Fibroblast of upper back skin (primary cell): ENCODE measurements at places on chromosomes 1 and 21.

GRCh38 chr1:84598418-84598817, 24.2 kb upstream of the CTBS start:
- peak; percentile 56 for DNase-seq

DNA sequence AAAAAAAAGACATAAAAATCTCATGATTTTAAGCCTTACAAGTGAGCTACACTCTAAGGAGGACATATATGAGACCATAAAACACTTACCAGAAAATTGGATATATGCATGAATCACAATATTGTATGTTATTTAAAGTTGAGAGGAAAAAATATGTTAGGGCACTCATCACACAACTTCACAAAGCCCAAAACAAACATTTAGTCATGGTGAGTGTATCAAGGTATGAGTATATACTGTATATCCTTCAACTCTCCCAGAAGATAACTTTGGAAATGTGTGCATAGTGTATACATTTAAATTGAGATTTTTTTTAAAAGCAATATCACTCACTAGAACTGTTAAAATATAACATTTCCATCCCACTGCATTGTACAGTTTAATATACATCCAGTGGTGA, 259.3 kb downstream of the SRGAP2C start:
- DNase-seq: no peak

GRCh38 chr21:26887251-26887650, 42.0 kb upstream of the ADAMTS1 start:
- no peak for DNase-seq

- DNase-seq: no peak
These were observed 11.2 kb downstream of the MEF2D start for GRCh38 chr1:156489166-156489934.

DNA sequence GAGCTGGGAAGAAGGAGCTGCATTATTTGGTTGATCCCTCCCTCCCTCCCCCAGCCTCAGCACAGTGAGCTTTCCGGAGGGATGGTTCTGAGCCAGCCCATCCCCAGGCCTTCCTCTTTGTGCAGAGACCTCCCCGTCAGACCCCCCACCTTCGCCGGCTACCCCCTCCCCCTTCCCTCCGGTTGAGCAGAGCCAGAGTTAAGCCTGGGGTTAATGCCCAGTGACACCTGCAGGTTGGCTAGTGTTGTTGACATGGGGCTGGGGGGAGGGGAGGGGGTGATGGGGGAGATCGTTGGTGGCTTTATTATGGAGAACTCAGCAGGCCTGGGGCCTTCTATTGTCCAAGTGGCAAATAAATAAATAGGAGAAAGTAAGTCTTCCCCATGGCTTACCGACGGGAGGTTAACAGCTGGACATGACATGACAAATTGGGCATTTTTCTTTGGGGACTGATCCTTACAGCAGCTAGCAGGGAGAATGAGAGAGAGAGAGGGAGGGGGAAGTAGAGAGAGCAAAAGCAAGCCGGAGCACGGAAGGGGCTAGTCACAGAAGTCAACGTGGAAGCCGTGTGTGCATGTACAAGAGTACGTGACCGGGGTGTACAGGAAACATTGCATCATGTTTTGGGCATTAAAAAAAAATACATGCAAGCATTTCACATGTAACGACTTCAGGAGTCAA, 131.1 kb downstream of the TMEM53 start:
- DNase-seq: peak; percentile 3

DNA sequence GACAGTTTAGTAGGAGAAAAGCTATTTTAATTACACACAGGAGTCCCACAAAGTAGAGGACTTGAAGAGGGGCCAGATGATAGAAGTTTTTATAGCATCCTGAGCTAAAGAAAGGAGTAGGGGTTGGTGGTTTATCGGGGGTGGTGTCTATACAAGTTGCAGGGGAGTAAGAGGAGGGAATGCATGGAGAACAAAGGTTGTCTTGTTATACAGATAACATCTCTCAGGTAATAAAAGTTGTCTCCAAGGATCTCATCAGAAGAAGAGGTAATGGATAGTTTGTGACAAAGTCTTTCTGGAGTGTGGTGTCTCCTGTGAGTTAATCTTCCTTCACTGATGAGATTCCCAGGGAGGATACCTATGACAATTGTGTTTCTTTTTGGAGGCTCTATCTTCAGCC, 23.4 kb upstream of the NUF2 start:
- no peak for DNase-seq

DNA sequence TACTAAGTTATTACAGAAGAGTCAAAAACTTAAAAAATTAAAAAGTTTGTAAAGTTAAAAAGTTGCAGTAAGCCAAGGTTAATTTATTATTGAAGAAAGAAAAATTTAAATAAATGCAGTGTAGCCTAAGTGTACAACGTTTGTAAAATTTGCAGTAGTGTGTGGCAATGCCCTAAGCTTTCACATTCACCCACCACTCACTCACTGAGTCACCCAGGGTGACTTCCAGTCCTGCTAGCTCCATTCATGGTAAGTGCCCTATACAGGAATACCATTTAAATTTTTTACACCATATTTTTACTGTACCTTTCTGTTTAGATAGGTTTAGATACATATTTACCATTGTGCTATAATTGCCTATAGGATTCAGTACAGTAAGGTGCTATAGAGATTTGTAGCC, 88.6 kb downstream of the CTH start:
- no peak for DNase-seq

DNA sequence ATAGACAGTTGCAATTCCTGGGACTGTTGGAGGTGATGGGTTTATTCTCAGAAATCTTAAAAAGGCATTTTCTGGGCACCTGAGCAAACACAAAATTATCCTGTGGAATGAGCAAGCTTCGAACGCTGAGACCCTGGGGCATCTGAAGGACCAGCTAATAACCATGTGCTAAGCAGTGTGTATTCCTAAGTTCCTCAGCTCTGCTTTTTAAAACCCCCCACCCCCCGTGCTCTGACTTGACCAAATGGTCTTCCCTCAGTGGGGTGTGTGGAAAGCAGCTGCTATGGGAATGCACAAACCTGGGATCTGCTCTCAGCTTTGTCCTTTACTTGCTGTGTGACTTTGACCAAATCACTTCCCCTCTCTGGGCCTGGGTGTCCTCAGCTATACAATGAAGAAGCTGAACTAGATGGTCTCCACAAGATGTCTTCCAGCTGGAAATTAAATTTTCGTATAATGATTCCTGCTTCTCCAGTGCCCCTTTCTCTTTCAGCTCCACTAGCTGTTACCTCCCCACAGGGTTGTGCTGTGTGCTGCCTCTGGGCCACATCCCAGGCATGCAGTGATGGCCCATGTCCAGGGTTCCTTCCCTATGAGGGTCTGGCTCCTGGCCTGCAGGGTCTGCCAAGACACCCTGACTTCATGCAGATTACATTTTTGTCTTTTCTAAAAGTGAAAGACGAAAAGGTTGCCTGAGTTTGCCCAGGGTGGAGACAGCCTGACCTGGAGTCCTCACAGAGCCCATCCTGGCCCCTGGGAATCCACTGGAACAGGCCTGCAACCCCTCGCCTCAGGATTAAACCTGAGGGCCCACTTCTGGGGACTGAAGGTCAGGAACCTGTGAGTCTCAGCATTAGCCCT, 14.9 kb upstream of the CD247 start:
- no peak for DNase-seq

- no peak for DNase-seq
These were observed 10.0 kb upstream of the C4BPB start for GRCh38 chr1:207078578-207079132.

- DNase-seq: no peak
These were observed 674.3 kb upstream of the RGS18 start for GRCh38 chr1:191483988-191484387.

DNA sequence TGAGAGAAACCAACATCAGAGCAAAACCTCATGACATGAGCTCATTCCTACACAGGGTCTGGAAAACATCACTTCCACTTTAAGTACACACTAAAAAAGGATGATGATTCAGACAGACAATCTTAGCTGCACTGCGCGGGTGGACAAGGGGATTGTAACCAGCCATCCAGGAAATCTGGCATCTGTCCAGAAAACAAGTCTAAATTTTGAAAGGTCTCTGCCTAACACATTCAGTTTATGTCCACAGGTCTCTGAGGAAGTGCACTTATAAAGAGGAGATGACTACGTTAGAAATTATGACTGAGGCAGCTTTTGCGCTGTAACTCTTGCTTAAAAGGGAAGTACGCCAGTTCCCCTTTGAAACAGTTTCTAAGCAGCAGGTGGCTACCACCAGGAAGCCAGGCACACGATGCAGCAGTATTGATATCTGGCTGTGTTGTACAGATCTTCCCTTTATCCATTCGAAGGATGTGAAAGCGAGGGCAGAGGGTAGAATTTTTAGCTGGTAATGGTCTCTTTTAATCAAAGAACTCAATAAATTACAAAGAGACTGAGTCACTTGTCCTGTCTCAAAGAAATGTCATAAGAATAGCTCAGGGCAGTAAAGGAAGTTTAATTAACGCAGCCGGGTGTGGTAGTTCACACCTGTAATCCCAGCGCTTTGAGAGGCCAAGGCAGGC, 128.0 kb downstream of the SETD4 start:
- DNase-seq: peak; percentile 93

DNA sequence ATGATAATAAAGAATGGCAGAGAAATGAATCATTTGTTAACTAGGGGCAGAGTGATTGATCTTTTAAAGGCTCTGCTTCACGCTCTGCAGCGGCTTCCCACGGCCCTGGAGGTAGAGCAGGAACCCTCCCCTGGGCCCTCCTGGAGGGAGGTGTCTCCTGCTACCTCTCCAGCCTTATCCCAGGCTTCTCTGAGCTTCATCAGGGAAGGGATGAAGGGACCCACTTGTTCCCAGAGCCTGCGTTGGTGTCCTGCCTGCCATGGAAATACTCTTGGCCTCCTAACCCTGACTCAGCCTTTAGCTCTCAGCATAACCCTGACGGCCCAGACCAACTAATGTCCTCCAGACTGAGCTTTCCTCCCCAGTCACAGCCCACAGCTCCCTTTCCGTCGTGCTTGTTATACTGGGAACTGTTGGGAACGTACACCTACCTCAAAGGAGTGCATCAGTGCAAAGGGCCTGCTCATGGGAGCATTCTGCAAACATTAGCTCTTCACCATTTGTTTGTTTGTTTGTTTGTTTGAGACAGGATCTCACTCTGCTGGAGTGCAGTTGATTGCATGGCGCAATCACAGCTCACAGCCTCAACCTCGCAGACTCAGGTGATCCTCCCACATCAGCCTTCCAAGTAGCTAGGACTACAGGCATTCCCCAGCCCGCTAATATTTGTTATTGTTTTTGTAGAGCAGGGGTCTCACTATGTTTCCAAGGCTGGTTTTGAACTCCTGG, 17.4 kb upstream of the HNRNPU start:
- no peak for DNase-seq

- DNase-seq: peak; percentile 41
These were observed 49.1 kb upstream of the CCDC27 start for GRCh38 chr1:3702990-3703728.

DNA sequence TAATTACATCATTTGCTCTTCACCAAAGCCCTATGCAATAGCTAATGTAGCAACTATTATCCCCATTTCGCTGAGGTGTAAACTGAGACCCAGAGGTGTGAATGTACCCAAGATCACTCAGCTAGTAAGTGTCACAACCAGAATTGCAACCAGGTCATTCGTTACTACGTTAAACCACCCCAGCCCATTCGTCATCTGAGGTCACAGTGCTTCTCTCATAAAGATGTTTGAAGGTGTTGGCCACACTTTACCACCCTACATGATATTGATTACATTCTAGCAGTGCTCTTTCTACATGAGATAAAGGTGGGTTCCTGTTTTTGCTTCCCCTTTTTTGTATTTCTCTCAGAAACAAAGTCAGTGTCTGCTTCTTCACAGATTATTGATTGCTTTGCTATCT, 195.3 kb downstream of the ZBTB18 start:
- no peak for DNase-seq

GRCh38 chr1:90386899-90387720, 330.0 kb downstream of the BARHL2 start:
- DNase-seq: peak; percentile 78

GRCh38 chr1:67193704-67194103, 27.4 kb downstream of the IL23R start:
- no peak for DNase-seq

GRCh38 chr21:45591619-45592207, 49.5 kb upstream of the SLC19A1 start:
- no peak for DNase-seq

DNA sequence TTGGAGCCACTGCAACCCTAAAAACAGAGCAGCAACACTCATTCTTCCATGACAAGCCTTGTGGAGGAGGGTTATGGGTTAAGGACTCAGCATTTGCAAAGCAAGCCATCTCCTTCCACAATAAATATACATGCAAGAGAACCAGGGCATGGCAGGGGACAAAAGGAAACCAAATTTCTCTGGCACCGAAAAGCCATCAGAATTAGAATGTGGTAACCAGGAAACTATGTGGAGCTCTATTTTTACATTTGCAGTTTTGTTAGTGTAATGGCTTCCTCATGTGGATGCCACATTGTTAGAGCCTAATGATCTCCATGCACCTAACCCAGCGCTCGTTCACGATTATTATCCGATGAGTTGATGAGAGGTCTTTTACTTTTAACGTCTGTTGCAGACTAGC, 91.7 kb downstream of the NAV1 start:
- DNase-seq: peak; percentile 46

GRCh38 chr1:169493251-169493650, 7.5 kb upstream of the SLC19A2 start:
- DNase-seq: no peak

DNA sequence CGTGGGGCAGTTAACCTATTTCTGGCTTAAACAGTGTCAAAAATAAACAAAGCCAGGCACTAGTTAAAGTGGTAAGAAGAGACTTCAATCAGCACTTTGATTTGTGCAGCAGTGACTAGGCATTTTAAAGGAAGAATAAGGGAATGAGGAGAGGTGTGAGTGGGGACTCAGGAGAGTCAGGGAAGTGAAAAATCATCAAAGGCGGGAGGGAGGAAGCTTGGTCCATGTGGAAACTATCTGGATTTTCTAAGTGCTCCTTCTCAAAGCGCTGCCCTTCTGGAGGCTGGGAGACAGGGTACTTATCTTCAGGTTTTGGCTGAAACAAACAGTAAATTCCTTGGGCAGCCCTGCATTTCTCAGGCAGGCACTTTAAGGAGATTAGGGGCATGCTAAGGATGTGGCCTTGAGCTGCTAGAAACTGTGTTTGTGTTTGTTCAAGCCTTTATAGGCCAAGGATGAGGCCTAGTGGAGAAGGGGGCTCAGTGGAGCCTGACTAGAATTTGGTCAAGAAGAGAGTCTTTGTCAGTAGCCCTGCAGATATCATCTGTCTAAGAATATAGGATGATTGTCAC, 486.5 kb downstream of the SIPA1L2 start:
- no peak for DNase-seq

GRCh38 chr1:22089787-22090186, 37.3 kb downstream of the CDC42 start:
- no peak for DNase-seq

- DNase-seq: peak; percentile 67
These were observed 691 bp upstream of the MPZL1 start for GRCh38 chr1:167720965-167721616.

- no peak for DNase-seq
These were observed 55.4 kb downstream of the OPTC start for GRCh38 chr1:203549309-203549708.

DNA sequence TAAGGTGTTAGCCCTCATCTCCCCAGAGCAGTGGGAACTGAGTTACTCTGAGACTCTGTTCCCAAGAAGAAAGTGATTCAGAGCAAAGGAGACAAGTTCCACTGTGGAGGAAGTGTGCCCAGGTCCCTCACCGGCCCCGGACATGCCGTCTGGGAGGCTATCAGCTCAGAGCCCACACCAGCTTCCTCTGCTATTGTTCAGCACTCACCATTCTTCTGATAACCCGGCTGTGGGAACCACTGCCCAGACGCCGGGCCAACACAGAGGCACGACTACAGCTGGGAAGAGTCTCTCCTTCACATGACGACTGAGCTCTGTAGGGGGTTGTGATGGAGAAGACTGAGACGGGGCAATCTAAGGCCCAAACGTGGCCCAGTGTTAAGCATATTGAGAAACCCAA, 34.2 kb upstream of the GJA5 start:
- no peak for DNase-seq
